Breast epithelium (tissue), 4 donors: ENCODE measurements at places on chromosomes 3 and 15.

DNA sequence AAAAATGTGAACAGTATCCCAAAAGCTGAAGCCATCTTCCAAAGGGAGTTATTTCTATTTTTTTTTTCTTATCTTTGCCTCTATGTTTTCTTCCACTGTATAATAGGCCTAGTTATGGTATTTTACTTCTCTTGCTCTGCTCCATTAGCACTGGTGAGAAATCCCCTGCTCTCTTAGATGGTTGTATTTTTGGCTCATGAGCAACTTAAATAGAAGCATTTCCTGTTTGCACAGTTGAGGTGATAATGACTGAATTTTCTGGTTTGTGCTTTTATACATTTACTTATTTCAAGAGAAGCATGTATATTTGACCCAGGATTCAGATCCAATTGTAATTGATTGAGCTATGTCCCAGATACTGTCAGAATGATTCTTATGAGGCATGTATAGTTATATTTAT is 61.6 kb upstream of the CD200R1L start:
- no peaks in the 10 kb centered on the region for H3K36me3 ChIP-seq
- no peak overlapping the region for H3K4me3 ChIP-seq
- no peaks in the 10 kb centered on the region for H3K27me3 ChIP-seq
- no peak for DNase-seq

GRCh38 chr15:79025201-79025600 is 65.4 kb downstream of the RASGRF1 start:
- H3K4me1 ChIP-seq, result no peaks in the 10 kb centered on the region
- no peaks in the 10 kb centered on the region for H3K27me3 ChIP-seq
- no peaks in the 10 kb centered on the region for H3K36me3 ChIP-seq
- no peak overlapping the region for H3K4me3 ChIP-seq
- H3K27ac ChIP-seq, result no peak overlapping the region

DNA sequence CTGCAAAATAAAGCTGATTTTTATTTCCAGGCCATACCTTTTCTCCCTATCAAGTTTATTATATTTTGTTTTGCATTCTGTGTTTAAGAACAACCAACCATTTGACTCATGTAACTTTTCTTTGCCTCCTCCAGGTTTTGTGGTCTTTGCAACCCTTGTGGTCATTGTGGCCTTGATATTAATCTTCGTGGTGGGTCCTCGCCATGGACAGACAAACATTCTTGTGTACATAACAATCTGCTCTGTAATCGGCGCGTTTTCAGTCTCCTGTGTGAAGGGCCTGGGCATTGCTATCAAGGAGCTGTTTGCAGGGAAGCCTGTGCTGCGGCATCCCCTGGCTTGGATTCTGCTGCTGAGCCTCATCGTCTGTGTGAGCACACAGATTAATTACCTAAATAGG is 27.6 kb downstream of the NIPA2 start:
- H3K4me3 ChIP-seq, result no peak overlapping the region
- H3K4me1 ChIP-seq, result no peaks in the 10 kb centered on the region
- H3K27ac ChIP-seq, result no peak overlapping the region

DNA sequence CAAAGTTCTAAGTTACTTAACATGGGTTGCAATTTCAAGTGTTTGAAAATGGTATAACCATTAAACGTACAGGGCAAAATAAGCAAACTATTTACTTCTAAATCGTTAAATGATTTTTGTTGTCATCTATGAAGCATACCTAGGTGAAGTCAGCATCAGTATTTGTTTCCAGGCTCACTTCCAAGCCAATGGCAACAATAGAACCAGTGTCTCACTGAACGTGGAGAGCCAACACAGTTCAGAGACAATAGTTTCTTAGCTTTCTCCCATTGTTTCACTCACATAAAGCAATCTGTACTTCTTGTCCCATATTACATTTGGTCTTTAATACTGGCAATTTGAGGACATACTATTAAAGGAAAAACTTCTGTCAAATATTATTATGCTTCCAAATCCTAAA is 397.2 kb downstream of the MECOM start:
- H3K27me3 ChIP-seq, result no peaks in the 10 kb centered on the region
- no peaks in the 10 kb centered on the region for H3K4me1 ChIP-seq
- no peak for DNase-seq
- H3K36me3 ChIP-seq, result no peaks in the 10 kb centered on the region

DNA sequence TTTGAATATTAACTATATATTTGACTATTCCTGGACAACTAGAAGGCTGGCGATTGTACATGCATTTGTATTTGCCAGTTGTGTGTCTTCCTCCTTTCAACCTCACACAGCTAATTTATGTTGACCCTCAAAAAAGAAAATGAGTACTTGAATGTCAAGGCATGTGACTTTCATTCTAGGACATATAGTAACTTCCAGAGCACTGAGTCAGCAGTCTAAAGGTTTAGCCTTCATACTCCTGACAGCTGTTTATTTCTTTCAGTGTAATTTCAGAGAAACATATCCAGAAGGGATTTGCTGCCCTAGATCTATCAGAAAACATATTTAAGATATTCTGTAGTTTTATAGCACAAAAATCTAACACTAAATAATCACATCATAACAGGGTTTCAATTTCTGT is 74.6 kb upstream of the GOLGA8J start:
- H3K27ac ChIP-seq, result no peak overlapping the region
- H3K27me3 ChIP-seq, result no peaks in the 10 kb centered on the region
- no peaks in the 10 kb centered on the region for H3K36me3 ChIP-seq
- H3K4me1 ChIP-seq, result no peaks in the 10 kb centered on the region

GRCh38 chr15:98421419-98422129 is 226.8 kb upstream of the IGF1R start:
- H3K27ac ChIP-seq, result no peak overlapping the region
- H3K27me3 ChIP-seq, result no peaks in the 10 kb centered on the region
- DNase-seq, result peak; percentile 27
- no peaks in the 10 kb centered on the region for H3K36me3 ChIP-seq
- H3K4me1 ChIP-seq, result no peaks in the 10 kb centered on the region

DNA sequence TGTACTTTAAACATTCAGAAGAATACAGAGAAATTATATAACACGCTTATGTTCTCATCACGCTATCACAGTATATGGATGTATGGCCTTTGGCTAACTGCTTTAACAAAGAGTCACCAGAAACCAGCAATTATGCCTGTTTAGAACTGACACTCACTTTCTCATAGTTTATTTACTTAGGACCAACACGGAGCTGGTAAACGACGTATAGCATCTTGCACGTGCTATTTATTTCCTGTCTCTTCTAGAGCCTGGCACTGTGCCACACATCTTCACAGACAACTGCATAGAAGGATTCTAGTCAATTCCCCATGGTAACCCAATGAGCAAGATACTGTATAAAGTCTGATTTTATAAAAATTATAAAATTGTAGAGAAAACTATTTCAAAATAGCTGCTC is 43.6 kb downstream of the TBC1D2B start:
- peaks cover 7% of the 10 kb centered on the region for H3K4me1 ChIP-seq
- H3K36me3 ChIP-seq, result no peaks in the 10 kb centered on the region
- H3K27me3 ChIP-seq, result no peaks in the 10 kb centered on the region
- H3K4me3 ChIP-seq, result no peak overlapping the region
- no peak for DNase-seq

DNA sequence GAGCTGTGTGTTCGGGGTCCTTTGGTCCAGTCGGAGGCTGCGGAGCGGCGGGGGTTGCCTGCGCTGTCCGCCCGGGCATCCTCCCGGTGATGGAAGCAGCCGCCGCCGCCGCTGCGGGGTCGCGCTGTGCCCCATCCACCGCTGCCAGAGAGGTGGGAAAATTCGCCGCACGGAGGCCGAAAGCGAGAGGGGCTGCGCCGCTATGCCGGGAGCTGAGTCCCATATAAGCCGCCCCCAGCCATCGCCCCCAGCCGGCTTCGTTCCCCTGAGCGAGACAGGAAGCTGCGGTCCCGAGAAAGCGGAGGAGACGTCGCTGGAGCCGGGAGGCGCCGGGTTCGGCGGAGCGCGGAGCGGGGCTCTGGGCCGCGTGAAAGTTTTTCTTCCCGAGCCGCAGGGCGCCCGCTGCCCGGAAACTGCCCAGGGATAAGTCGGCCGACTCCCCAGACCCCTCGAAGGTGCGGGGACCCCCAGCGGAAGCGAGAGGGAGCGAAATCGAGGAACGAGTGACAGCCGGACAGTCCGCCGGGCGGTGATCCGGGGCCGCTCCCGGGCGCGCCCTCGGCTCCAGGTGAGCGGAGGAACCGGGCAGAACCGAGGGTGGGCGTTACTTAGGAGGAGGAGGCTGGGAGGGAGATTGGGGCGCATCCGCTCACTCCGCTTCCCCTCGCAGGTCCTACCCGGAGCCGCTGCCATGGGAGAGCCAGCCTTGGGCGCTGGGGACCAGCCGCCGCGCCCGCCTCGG is 574 bp downstream of the CHST2 start:
- no peak for DNase-seq
- H3K36me3 ChIP-seq, result no peaks in the 10 kb centered on the region
- peak overlapping the region; percentile 97 for H3K4me3 ChIP-seq
- no peaks in the 10 kb centered on the region for H3K4me1 ChIP-seq

GRCh38 chr15:42457445-42458442 is 33.2 kb downstream of the ZNF106 start:
- H3K4me3 ChIP-seq, result peak overlapping the region; percentile 51
- H3K36me3 ChIP-seq, result no peaks in the 10 kb centered on the region
- H3K27ac ChIP-seq, result peak overlapping the region; percentile 92

GRCh38 chr3:154428286-154429206 is 1.4 kb downstream of the GPR149 start:
- no peaks in the 10 kb centered on the region for H3K36me3 ChIP-seq
- H3K27ac ChIP-seq, result no peak overlapping the region
- no peaks in the 10 kb centered on the region for H3K4me1 ChIP-seq
- H3K4me3 ChIP-seq, result peak overlapping the region; percentile 10
- H3K27me3 ChIP-seq, result peaks cover 16% of the 10 kb centered on the region

GRCh38 chr3:27540231-27540630 is 56.0 kb upstream of the SLC4A7 start:
- no peak for DNase-seq
- no peaks in the 10 kb centered on the region for H3K27me3 ChIP-seq
- no peaks in the 10 kb centered on the region for H3K36me3 ChIP-seq
- H3K27ac ChIP-seq, result no peak overlapping the region

- H3K4me3 ChIP-seq, result peak overlapping the region; percentile 66
- no peaks in the 10 kb centered on the region for H3K36me3 ChIP-seq
- no peaks in the 10 kb centered on the region for H3K4me1 ChIP-seq
- no peaks in the 10 kb centered on the region for H3K27me3 ChIP-seq
- peak; percentile 56 for DNase-seq
Observed at GRCh38 chr3:45664578-45664977, 24.6 kb upstream of the SACM1L start.

GRCh38 chr15:29242456-29243242 is 27.0 kb downstream of the NSMCE3 start:
- no peak overlapping the region for H3K27ac ChIP-seq
- no peaks in the 10 kb centered on the region for H3K4me1 ChIP-seq

DNA sequence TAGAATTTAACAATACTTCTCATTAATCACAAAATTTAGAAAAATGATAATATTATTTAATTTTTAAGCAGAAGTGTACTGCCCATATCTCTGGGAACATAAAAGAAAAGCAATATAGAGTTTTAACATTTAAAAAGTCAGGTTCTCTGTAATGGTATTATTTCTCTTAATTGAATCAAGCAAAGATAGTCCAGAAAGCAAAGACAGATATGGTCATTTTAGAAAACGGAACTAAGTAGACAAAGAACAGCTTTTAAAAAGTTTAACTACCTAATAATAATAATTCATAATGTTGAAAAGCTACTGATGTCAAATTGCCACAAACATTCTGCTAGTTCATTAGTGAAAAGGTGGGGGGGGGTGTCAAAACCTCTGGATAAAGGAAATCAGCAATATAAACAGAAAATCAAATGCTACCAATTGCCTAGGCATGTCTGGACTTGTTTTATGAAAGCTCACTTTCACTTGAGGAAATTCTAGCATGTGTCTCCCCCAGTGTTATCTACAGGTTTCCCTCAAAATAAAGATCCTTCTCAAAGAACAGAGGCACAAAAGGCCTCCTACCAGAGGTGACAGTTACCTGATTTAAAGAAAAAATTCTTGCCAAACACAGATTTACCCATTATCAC is 1.7 kb downstream of the ZMAT3 start:
- H3K27me3 ChIP-seq, result no peaks in the 10 kb centered on the region
- no peak for DNase-seq
- H3K27ac ChIP-seq, result peak overlapping the region; percentile 2
- H3K4me3 ChIP-seq, result no peak overlapping the region

DNA sequence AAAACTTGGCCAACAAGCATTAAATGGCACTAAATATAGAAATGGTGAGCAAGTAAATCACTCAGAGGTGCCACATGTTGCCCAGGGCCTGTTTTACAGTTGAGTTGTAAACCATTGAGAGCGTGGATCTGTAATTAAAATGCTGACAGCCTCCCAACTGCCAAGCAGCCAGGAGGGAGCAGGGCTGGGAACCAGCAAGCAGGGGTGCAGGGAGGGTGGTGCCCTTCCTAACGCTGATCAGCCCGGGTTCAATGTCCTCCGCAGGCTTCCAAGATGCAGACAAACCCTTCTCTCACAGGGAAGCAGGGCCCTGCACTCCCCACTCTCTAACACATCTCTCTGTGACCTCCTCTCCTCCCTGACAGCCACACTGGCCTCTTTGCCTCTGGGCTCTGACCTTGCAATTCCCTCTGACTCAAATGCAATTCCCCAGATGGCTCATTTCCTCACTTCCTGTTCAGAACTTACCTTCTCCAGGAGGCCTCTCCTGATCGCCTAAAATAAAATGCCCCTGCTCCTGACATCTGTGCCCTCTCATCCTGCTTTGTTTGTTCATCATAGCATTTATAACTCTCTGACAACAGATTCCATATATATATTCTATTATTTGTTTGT is 40.0 kb downstream of the WNT7A start:
- DNase-seq, result no peak
- H3K36me3 ChIP-seq, result no peaks in the 10 kb centered on the region
- H3K27ac ChIP-seq, result no peak overlapping the region
- H3K4me1 ChIP-seq, result no peaks in the 10 kb centered on the region
- no peak overlapping the region for H3K4me3 ChIP-seq

GRCh38 chr3:16524196-16524595 is 10.7 kb upstream of the RFTN1 start:
- no peak overlapping the region for H3K4me3 ChIP-seq
- no peaks in the 10 kb centered on the region for H3K36me3 ChIP-seq
- no peak overlapping the region for H3K27ac ChIP-seq
- H3K27me3 ChIP-seq, result no peaks in the 10 kb centered on the region
- no peak for DNase-seq

DNA sequence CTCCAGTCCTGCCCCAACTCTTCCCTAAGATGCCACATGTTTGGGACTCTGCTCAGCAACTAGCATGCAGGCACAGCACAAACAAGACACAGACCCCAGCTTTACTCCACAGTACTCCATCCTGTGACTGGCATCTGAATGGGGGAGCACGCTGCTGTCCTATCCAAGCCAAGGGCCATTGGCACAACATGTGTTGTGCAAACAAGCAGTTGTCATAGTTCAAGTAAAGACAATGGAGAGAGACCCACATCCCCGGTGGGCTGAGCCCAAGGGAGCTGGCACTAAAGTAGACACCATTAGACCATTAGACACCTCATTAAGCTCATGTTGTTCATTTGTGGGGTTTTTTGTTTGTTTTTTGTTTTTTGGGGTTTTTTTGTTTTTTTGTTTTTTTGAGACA is 132.7 kb downstream of the CHSY1 start:
- no peaks in the 10 kb centered on the region for H3K27me3 ChIP-seq
- H3K4me1 ChIP-seq, result peaks cover 19% of the 10 kb centered on the region
- no peak overlapping the region for H3K4me3 ChIP-seq
- H3K27ac ChIP-seq, result no peak overlapping the region
- no peak for DNase-seq
- H3K36me3 ChIP-seq, result no peaks in the 10 kb centered on the region

- H3K4me1 ChIP-seq, result no peaks in the 10 kb centered on the region
- no peak overlapping the region for H3K4me3 ChIP-seq
- no peaks in the 10 kb centered on the region for H3K36me3 ChIP-seq
Observed at GRCh38 chr3:151226088-151226563, 23.1 kb upstream of the GPR171 start.

- no peaks in the 10 kb centered on the region for H3K36me3 ChIP-seq
- H3K4me3 ChIP-seq, result no peak overlapping the region
- no peaks in the 10 kb centered on the region for H3K4me1 ChIP-seq
- H3K27ac ChIP-seq, result no peak overlapping the region
- no peak for DNase-seq
Observed at GRCh38 chr3:177427540-177427939, 230.3 kb upstream of the TBL1XR1 start.
